ENCODE measurements at places on chromosomes 1 and 21.

DNA sequence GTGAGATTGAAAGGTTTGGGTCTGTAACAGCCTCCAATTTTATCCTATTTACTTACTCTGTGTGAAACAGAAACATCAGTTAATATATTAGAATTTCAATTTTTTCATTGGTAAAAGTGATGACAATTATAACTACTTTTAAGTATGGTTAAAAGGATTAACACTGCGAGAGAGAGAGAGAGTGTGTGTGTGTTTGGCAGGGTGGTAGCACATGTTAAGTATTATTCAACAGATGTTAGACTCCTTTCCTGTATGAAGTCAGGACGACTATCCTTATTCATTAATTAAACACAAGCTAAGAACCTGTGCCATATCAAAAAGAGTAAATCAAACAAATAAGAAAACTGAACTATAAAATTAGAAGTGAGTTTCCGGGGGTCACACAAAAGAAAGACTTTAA, 662.5 kb downstream of the PLPP3 start:
- no peak for DNase-seq

DNA sequence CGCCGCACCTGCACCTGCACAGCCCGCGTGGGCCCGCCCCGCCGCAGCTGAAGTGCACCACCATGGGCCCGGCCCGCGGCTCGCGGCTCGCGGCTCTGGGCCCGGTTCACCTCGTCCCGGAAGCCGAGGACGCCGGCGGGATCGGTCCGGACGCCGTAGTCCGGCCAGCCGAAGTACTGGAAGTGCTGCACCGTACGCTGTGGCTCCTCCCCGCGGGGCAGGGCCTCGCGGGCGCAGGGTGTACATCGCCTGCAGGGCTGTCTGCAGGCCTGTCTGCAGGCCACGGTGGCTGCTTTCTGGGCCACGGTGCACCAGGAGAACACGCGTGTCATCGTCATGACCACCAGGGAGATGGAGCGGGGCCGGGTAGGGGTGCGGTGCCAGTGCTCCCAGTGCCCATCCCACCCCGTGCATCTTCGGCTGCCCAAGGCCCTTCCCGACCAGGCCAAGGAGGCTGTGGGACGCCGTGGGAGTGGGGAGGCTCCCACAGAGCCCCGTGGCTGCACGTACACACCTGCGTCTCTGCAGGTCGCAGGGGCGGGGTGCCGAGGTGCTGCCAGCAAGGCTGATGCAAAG, 6.7 kb downstream of the RNF223 start:
- DNase-seq, result no peak

DNA sequence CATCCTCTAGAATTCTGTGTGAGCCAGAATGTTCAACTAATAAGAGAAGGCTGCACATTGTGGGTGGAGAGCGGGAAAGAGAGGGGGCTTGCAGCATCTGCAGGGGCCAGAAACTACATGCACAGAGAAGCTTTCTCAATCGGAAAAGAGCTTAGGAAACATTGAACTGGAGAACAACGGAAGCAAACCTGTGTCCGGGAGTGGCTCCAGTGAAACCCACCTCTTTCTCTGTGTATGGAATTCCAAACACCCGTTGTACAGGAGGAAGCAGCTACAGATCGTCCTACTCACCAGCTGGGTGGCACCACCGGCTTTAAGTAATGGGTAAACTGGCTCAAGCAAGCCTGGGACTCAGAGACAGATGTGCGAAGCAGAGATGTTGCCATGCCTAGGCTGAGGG, 14.0 kb upstream of the CSF1 start:
- no peak for DNase-seq

DNA sequence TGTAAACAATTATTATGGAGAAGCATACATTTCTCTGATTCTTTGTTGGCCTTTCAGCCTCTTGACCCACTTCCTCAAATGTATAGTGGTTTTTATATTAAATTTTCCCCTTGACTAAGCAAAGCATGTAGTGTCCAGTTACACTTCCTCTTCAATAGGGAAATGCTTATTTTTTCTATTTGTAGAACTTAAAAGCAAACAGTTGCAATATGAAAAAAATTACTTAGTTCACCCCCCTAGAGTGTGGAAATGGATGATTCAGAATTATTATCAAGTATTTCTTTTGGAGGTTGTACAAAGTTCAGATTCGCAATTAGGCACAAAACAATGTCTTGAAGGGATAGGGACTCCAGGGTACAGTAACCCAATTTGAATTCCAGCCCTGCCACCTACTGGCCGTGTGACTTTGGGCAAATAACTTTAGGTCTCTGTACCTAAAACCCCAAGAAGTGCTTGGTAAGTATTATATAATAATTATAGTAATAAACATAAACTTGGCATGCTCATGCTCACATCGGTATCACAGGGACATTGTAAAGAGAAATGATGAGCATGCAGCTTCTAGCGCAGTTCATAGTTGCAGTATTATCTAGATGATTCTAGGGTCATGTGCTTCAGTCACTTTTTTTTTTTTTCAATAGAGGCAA, 28.6 kb upstream of the IFNGR2 start:
- DNase-seq, result no peak

GRCh38 chr1:71792264-71792663, 490.1 kb downstream of the NEGR1 start:
- DNase-seq, result no peak

DNA sequence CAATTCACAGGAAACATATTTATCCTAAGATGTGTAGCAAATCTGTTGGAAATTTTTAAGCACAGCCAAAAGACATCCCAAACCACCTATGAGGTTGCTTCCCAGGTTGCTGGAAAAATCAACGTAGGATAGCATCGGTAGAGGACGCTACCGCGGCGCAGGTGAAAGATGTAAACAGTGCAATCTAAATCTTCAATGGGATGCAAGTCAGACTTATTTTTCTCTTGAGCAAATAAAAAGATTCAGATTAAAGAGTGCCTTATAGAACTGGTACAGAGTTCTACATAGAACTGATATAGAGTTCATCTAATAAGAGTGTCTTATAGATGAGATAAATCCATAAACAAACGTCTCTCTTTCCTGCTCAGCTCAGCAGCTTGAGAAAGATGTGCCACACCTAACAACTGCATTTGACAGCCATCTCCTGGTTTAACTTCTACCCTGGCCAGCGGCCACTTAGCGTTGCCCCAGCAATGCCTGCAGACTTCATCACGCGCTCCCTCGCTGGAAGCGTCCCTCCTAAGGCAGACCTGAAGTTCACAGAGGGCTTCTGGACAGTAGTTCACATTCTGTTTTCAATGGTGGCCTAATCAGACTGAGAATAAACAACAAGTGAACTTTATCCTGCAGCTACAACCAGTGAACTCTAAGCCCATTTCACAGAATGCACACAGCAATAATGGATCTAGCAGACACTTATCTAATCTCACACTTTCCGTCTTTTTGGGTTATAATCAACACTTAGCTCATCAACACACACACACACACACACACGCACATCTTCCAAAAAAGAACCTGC, 164.5 kb downstream of the TOMM20 start:
- no peak for DNase-seq

GRCh38 chr1:30756545-30757351, 826 bp downstream of the LAPTM5 start:
- peak; percentile 73 for DNase-seq

- peak; percentile 75 for DNase-seq
Measured at GRCh38 chr1:212712451-212713303, 13.0 kb upstream of the BATF3 start.

- no peak for DNase-seq
Measured at GRCh38 chr1:222730866-222731265, 6.1 kb upstream of the FAM177B start.

GRCh38 chr1:154878371-154879037, 8.4 kb upstream of the KCNN3 start:
- DNase-seq, result no peak

- DNase-seq, result no peak
Measured at GRCh38 chr1:206486995-206487788, 16.9 kb downstream of the IKBKE start.

GRCh38 chr1:243447844-243448243, 192.0 kb downstream of the SDCCAG8 start:
- no peak for DNase-seq

GRCh38 chr1:115282807-115283208, 55.2 kb downstream of the NGF start:
- DNase-seq, result no peak

GRCh38 chr1:242477944-242478343, 46.6 kb downstream of the PLD5 start:
- DNase-seq, result no peak

DNA sequence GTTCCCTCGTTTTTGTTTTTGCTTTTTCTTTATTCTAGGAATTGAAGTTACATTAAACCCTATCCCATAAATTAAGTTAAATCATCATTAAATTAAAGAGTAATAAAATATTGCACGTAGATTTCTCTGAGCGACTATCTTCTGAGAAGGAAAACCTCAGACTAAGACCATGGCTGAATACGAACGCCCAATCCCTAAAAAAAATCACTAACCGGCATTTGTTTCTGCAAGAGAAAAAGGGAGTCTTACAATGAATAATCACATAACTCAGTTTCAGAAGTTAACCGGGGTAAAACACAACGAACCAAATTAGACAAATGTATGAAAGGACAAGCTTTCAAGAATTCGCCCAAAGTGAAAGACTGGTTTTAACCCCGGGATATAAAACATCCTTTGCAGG, 1.3 kb downstream of the PIK3R3 start:
- no peak for DNase-seq

GRCh38 chr1:56578138-56578962, 1.0 kb downstream of the PLPP3 start:
- no peak for DNase-seq

DNA sequence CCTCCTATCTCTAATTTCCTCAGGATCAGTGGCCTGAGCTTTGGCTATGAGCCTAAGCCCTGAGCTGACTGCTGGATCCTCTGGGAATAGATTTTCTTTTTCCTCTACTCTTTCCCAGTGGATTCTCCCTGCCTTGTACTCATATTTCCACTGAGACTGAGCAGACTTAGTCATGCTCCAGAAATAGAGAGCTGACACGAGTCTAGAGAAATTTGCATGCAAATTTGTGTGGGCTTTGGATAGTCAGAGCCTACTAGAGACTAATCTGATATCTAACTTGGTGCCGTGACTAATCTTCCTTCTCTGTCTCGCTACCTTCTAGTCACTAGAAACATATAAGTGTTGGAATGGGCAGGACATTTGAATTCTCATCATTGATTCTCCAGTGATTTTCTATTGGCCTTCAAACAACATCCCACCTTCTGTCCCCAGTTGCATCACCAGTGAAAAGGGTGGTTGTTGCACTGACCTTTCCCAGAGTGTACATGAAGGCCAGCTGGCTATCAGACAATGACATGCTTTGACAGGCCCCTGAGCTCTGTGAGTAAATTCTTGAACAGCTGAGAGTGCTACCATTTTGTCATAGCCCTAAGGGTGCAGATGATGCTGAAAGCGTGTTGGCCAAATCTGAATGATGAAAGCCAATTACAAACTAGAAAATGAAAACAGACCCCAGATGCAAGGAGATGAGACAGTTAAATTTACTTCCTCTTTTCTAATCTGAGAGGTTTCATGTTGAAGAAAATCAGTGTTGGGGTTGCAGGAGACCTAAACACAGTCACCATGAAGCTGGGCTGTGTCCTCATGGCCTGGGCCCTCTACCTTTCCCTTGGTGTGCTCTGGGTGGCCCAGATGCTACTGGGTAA, at the start of gene FCRLA:
TSS of gene FCRLA (plus strand) at position 748 of the 866 bp plus-strand sequence. CDS start at position 784, 36 bp downstream.
- DNase-seq, result peak; percentile 98

GRCh38 chr1:160578525-160579191, 638 bp downstream of the CD84 start:
- DNase-seq, result no peak

DNA sequence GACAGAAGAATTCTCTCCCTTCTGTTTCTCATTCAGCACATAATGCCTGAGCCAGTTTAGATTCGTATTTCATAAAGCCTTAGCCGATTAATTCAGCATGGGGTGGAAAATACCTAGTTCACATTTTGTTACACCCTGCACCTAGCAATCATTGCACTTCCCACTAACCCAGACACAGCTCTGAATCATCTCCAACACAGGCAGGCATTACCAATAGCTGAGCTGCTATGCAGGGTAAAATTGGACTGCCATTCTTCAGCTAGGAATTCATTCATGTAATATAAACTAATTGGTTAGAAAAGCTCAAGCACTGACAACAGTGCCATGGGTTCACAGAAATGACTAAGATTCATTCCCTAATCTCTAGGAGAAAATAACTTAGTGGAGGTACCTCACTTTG, 26.9 kb upstream of the NKAIN1 start:
- DNase-seq, result no peak

DNA sequence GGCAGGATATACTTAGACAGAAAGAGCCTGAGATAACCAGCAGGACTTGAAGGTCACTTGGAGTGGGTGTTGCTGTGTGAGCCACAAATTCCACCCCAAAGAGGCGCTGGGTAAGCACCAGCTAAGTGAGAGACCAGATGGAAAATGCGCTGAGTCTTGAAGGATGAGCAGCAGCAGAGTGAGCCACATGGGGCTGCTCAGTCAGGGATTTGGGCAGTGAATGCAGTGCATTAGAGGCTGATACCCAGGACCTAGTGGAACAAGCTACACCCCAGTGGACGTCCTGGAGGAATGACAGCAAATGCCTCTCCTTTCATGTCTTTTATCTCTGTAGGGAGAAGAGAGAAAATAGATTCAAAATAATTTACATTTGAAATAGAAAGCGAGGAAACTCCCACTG, 11.3 kb downstream of the GRIK1 start:
- DNase-seq, result no peak

DNA sequence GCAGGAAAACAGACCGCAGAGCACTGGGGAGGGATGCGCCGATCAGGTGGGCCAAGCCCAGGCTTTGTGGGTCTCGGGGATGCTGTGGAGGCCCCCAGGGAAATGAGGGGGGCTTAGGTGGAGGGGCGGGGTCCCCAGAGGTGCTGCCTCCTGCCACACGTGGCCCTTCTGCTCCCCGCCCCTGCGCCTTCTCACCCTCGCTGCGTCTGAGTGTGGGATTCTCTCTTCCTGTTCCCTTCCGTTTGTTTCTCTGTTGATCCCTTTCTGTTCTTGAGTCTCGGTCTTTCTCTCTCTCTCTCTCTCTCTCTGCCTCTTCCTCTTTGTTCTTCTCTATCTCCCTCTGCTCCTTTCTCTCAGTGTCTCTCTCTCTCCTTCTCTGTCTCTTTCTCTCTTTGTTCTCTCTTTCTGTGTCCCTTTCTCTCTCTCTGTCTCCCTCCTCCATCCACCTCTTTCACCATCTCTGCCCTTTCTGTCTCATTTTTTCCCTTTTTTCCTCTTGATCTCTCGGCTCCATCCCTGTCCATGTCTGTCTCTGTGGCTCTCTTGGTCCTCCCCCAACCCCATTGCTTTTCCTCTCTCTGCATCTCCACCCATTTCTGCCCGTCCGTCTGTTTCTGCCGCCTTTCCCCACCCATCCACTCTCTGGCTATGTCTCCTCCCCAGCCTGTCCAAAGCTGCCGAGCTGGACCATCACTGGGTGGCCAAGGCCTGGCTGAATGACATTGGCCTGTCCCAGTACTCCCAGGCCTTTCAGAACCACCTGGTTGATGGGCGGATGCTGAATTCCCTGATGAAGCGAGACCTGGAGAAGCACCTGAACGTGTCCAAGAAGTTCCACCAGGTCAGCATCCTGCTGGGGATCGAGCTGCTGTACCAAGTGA, 52.4 kb upstream of the TMEM51 start:
- DNase-seq, result no peak

- DNase-seq, result no peak
Measured at GRCh38 chr1:31668303-31668883, 23.7 kb upstream of the PEF1 start.

Measured in GM04503 (cell line).